ENCODE measurements at places on chromosomes 3 and 15.

DNA sequence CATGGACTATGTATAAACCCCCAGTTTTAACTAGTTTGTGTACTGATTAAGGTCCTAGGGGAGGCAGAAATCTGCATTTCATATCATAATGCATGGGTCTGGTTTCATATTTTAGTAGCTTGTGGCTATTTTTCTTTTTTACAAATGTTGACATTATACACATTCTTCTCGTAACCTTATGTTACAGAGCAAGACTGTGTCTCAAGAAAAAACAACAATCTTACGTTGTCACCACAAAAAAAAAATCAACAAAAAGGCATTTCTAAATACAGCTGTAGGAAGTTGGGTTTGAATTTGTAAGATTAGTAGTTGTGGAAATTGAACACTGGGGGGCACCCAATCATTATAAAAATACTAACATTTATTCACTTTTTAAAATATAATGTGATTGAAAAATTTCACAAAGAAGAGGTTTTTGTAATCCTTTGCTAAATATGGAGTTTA is 17.9 kb downstream of the SERP1 start:
- no peak for DNase-seq

DNA sequence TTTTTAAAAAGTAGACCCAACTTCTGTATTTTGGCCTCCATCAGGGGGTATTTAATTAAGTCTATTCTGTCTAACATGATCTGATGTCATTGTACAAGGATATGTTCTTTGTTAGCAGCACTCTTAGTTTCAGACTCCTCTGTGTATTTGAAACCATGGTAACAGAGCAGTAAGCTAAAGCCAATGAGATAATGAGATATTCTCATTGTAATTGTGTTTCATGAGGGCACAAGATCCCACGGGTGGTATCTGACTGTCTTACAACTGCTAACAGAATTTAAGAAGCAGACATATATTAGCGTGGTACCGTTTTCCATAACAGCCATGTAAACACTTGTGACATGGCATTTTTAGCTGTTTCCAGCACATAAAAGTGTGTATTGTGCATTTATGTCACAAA is 251.2 kb upstream of the VEPH1 start:
- DNase-seq = no peak

DNA sequence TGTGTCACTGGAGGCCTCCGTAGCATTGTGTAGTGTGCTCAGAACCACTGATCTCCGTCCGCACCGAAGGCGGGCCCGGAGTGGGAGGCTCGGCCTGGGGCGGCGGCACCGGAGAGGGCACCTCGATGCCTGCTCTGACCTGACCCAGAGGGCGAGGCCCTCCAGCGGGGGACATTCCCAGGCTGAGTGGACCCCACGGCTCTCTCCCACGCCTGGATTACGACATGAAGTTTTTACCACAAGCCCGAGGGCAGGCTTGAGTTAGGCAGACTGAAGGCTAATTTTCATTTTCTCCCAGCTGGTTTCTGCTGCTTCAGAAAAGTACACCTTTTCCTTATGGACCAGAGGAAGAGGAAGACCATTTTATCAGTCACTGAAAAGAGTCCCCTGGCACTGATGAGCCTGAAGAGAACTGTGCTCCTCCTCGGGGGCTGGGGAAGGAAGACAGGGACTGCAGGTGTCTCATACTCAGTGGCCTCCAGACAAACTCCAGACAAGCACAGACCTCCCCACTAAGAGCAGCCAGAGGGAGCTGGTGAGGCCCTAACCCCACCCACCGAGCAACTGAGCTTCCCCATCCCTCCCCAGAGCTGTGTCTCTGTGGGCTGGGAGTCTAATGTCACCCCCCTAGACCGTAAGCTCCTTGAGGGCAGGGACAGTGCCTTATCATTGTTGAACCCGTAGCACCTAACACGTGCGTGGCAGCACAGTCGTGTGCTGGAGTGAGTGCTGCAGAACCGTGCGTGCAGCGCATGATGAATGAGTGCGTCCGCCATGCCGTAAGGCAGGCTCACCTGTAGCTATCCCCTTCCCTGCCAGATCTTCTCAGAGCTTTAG is 74.5 kb upstream of the BLM start:
- no peak for DNase-seq

DNA sequence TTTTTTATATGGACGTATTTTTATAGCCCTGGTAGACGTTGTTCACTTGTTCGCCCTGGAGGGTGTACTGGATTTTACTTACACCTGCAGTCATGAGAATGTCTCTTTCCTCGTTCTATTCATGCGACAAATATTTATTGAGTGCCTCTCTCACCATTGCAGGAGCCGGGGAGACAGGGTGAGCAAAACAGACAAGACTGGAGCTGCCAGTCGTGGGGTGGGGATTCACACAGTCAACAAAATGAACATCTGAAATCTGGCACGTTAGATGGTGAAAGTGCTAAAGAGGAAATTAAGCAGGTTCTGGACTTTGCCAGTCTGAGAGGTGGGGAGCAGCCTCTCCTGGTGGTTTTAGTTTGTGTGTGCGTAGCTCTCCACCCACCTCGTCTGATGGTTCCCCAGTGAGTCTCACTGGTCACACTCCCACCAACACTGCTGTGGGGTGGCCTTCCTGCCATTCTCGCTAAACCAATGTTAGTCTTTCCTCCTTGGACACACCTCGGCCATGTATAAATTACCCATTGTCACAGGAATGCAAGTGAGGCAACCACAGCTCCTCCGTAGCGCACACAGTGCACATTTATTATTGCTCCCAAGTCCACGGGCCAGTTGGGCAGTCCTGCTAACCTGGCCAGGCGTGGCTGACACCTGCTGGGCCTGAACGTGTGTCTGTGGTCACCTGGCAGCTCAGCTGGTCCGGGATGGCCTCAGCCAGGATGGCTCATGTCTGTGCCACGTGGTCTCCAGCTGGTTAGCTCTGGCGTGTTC is 31.5 kb downstream of the FBLN2 start:
- no peak for DNase-seq

DNA sequence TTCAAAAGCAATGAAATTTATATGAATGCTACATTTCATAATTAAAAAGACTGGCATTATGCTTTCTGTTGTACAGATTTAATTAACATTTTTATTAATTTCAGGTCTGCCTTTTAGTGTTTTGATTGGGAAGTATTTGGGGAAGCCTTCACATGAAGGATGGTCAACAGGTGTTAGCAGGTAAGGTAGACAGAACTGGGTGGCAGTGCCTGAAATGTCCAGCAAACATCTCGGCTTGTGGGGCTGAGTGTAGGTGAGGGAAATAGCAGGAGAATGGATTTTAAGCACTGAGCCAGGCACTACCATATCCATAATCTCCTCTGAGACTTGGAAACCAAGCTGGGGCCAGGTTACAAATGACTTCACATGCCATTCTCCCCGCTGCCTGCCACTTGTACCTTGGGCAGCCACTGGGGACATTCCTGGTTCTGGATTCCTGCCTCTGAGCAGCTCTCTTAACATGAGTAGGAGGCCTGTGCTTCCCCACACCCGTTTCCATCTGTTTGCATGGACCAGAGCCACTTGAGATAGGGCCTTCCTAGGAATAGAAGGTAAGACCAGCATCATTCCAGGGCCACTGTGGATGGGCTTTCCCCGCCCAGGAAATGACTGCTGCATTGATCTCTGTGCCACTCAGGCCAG is 125.9 kb upstream of the HES1 start:
- no peak for DNase-seq

DNA sequence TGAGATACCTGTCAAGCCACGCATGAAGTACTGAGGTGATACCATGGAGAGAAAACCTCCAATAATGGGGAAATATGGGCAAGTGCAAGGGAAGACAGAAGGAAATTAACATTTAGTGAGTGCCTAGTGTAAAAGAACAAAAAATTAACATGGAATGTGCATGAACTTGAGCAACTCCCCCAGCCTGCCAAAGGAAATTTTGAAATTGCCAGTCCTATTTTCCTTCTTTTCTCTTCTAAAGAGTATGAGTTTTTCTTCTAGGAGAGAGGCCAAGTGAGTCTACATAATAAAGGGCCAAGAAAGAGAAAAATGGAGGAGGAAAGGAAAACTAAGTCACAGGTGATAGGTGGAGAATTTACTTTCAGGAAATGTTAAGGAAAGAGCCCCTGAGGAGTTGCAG is 602.4 kb upstream of the MDFIC2 start:
- no peak for DNase-seq

- no peak for DNase-seq
These were observed 46.4 kb upstream of the SLCO3A1 start for GRCh38 chr15:91807122-91807521.

- DNase-seq = no peak
These were observed 61.0 kb downstream of the BFSP2 start for GRCh38 chr3:133460809-133461208.

GRCh38 chr15:76460871-76461270 is 124.3 kb downstream of the ISL2 start:
- no peak for DNase-seq

- DNase-seq = no peak
These were observed 344.2 kb upstream of the PPP2R3A start for GRCh38 chr3:135621184-135621920.

GRCh38 chr3:171157286-171157685 is 130.8 kb upstream of the SLC2A2 start:
- no peak for DNase-seq

- peak; percentile 34 for DNase-seq
These were observed at the start of gene MAPKAPK3 for GRCh38 chr3:50617096-50617791. Gene MAPKAPK3, plus strand, starts transcription at chr3:50617151. Its CDS starts 415 bp downstream, at chr3:50617566.

GRCh38 chr15:65409036-65409631 is 13.6 kb downstream of the IGDCC4 start:
- DNase-seq = no peak

- DNase-seq = no peak
These were observed 20.0 kb downstream of the RIOX2 start for GRCh38 chr3:97952280-97952679.

DNA sequence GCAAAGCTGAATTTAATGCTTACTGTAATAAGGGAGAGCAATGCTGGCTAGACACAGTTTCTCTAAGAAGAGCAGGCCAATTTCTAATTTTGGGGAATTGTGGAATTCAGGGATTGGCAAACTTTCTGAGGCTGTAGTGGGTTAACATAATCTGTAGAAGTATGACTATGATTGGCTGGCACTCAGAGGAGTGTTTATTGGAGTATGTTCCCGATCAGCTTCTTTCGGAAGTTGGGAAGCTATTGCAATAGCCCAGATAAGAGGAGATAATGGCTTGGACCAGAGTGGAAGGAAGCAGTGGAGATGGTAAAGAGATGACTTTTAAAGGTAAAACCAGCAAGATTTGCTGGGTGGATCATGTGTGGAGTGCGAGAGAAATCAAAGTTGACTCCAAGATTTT is 19.4 kb downstream of the TMOD3 start:
- no peak for DNase-seq

DNA sequence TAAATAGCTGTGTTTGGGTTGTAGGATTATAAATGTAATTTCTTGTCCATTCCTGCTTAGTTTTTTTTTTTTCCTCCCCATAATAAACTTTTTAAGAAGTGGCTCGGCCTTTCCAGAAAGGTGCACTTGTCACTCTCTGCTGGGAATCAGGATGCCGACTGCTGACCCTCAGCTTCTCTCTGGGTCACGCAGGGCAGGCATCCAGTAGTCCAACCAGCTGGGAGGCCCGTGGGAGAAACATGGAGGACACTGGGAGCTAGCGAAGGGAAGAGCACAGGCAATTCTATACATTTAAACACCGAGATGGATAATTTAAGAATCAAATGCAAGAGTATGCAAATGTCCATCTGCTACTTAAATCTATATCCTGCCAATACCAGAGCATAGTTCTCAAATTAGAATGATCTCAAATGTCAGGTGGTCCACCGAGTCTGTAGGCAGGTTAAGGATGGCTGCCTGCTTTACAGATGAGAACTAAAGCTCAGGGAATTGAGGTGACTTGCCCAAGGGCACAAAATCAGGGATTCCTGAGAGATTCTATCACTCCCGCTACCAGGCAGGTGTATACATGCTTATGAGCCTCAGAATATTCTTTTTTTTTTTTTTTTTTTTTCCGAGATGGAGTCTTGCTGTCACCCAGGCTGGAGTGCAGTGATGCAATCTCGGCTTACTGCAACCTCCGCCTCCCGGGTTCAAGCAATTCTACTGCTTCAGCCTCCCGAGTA is 64.5 kb downstream of the DAPK2 start:
- no peak for DNase-seq

DNA sequence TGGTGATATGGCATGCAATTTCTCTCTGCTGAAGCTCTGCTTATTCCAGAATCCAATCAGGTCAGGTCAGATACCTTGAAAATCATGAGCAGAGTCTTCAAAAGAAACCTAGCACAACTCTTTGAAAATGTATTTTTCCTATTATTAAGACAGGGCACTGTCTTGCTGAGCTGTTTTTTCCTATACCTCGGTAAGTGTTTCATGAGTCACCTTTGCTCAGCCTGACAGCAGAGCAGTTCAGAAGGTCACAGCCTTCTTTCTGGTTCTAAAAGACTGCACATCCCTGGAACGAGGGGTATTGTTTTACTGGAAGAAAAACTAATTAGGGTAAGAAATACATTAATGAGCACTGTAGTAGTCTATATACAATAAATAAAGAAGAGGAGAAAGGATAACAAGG is 422.0 kb downstream of the SOX2 start:
- DNase-seq = no peak

GRCh38 chr3:54321520-54321919 is 199.2 kb downstream of the CACNA2D3 start:
- no peak for DNase-seq

DNA sequence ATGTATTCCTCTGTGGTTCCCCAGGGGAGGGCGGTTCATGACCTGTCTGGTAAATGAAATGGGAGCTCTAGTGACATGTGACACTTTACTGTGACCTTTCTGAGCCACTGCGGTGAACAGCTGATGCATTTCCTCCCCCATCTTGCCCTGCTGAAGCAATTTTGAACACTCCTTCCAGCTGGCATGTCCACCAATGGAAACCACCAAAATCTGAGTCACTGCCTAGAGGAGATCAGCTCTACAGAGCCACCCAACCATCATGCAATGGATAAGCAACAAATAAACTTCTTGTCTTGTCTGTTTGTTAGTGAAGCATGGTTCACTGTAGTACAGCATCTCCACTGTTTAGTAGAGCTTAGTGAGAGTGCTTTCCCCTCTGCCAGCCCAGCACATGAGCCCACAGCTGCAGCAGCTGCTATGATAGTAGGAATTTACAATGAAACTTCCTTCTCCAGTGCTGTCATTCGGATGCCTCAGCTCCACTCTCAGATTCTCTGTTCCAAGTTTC is 479.4 kb downstream of the NTRK3 start:
- DNase-seq = no peak

DNA sequence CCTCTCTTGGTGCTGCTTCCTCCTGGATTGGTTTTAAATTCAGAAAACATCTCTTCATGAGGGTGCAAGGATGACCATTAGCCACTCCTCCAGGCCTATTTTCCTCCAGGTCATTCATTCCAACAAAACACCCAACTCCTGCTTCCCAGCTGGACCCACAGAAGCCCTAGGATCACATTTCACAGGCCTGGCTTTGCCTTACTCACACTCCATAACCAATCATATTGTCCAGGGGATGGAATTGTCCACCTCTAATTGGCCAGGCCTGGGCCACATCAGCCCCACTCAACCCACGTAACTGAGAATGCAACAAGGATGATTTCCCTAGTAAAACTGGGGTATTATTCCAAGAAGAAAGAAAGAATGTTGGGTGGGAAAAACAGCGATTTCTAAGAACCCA is 616.7 kb upstream of the SUCLG2 start:
- DNase-seq = no peak
